GM10248 (cell line): ENCODE measurements at places on chromosomes 7 and 10.

GRCh38 chr7:96992192-96993005 lies 13.0 kb upstream of the DLX6 start:
- DNase-seq = no peak

DNA sequence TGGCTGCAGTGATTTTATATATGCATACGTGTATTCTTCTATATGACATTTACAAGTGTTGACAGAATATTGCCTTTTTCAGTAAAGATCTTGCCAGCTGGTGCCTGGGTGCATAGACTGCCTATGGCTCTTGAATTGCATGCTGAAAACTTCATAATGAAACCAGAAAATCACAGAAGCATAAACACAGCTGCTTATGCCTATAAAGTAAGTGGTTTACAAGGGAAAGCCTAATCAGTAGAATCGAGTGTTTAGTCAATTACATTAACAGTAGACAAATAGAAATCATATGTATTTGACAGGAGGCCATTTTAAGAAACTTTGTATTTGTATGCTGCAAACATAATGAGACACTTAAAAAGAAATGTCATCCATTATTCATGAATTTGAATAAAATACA lies 82.5 kb downstream of the TMEM168 start:
- no peak for DNase-seq

DNA sequence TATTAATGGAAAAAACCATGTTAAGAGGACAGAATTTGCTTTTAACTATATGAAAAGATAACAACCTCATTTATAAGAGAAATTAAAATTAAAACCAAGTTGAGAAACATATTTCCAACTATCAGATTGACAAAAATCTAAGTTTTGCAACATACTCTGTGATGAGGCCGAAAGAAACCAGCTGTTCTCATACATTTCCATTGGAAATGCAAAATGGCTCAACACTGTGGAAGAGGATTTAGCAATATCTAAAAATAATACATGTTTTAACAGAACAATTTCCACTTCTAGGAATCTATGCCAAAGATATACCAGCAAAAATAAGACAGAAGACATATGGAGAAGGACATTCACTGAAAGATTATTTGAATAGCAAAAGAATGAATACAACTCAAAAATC lies 268.8 kb downstream of the DYNC1I1 start:
- no peak for DNase-seq

DNA sequence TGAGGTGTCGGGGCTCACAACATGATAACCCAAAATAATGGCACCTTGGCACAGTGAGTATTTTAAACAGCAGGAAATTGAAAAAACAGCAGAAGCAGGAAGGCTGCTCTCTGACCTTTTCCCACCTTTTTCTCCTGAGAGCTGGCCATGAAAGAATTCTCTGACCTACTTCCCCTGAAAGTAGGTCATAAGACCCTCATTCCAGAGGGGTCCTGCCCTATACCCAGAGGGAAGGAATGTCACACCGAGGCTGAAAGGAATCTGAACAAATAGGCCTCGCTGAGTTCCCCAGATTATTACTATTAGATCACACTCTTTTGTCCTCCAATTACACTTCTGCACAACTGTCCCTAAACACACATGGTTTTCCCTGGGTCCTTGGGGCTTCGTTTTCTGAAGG lies 18.8 kb downstream of the CPVL start:
- no peak for DNase-seq

- no peak for DNase-seq
These were observed 171.6 kb downstream of the CCDC3 start for GRCh38 chr10:12829831-12830390.

- no peak for DNase-seq
These were observed 20.0 kb downstream of the GSDME start for GRCh38 chr7:24737281-24737680.

DNA sequence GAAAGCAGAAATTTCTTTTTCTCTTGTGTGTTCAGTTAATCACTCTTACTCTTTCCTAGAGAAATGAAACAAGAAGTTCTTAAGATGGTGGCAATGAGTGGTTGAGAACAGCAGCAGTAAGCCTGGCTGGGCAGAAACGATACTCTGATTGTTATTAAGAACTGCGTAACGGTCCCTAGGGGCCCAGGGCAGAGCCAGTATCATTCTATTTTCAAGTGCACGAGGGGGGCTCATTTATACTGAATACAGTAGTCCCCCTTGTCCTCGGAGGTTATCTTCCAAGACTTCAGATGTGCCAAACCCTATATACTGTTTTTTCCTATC lies 64.9 kb downstream of the EEPD1 start:
- no peak for DNase-seq

DNA sequence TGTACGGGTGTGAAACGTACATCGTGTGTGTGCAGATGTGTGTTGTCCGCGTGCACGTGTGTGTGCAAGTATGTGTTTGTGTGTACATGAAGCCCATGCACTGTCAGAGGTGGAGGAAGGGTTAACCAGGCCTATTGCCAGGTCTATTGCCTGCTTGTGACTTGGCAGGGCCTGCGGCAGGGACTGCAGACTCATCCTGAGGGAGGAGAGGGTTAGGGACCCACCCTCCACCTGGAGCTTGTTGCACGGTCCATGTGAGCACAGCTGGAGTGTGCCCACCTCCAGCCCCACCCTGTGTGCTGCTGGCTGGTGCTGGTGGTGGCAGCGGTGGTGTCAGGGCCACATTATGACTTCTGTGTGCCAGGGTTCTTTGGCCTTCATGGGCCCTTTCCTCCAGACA lies 7.1 kb upstream of the AQP1 start:
- DNase-seq = no peak

- DNase-seq = no peak
These were observed 99.0 kb downstream of the AOAH start for GRCh38 chr7:36625247-36625646.

DNA sequence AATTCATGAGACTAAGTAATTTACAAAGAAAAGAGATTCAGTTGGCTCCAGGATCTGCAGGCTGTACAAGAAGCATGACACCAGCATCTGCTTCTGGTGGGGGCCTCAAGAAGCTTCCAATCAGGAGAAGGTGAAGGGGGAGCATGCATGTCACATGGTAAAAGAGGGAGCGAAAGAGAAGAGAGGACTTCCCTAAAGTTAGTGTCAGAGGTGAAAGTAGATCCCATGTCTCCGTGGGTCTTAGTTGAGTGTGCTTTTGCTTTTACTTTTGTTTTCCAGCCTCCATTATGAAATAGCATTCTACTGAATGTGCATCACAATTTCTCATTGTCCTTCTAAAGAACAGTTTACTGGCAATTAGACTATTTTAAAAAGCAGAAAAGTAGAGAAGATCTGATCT lies 213.6 kb upstream of the FZD1 start:
- peak; percentile 23 for DNase-seq

DNA sequence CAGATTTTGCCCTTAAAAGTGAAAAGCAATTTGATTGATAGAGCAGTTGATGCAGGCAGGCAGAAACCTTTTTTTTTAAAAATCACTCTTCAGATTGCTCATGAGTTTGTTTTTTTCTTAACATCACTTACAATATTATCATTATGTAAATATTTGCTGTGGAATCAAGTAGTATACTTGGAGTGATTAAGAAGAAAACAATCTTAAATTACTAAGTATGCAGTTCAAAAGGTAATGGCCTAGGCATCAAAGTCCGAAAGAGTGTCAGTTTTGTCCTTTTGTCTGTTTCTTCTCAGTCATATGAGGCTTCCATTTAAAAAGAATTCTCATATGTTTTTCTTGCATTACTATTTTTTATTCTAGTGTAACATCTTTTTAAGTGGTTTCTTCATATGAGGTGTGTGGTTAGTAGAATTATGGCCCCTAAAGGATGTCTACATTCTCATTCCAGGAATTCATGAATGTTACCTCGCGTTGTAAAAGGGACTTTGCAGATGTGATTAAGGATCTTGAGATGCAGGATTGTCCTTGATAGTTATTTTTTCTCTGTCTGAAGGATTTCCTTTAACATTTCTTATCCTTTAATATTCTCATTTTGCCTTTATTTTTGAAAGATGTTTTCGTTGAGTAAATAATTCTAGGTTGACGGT lies 44.0 kb downstream of the BICC1 start:
- no peak for DNase-seq

DNA sequence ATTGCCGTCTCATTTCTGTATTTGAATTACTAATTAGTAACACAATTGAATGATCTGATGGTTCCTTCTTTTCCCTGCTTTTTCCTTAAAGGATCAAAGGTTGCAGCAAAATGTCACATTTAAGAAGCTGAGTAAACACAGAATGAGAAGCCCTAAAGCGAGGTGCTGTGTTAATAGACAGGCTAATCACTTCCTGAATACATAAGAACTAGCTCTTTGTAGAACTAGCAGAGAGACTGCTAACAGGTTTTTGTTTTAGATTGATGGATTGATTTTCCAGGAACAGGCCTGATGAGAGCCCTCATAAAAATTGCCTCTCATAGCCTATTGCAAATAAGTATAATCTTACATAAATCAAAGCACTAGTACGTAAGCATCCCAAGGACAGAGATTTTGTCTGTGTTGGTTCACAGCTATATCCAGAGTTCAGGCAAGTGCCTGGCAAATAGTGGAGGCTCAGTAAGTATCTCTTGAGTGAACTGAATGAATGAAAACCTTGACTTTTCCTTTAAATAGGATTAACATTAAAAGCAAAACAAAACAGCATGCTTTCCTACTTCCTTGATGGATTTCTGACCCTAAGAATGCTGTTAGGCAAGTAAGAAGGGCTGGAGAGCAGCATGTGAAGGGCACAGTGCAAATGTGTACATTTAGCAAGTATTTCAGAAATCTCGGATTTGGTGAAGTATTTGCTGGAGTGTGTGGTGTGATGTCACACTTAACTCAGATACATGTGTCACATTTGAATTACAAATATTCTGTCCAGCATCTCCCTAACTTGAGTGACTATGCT lies 3.3 kb downstream of the TMEM229A start:
- DNase-seq = no peak

GRCh38 chr7:51236470-51237132 lies 80.0 kb downstream of the COBL start:
- DNase-seq = no peak

- no peak for DNase-seq
These were observed 79.1 kb downstream of the PRTFDC1 start for GRCh38 chr10:24873281-24873683.

DNA sequence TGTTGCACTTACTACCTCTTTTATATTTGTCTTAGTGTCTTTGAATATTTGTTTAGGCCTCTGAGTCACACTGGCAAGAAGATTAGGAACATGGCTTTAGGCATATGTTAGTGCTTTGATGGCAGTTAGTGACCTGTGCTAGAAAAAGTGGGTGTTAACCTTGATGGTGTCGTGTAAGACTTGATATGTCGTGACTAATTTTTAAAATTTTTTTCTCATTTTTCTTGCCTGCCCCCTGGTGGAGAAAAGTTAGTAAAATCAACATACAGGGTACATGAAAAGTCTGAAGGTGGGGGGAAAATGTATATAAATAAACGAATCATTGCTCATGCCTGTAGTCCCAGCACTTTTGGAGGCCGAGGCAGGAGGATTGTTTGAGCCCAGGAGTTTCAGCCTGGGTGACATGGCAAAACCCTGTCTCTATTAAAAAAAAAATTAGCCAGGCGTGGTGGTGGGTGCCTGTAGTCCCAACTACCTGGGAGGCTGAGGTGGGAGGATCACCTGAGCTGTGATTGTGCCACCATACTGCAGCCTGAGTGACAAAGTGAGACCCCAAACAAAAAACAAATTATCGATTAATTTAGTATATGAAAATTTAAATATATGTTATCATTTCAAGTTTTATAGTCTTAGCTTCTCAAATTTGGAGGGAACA lies 44.6 kb downstream of the TAX1BP1 start:
- peak; percentile 13 for DNase-seq

DNA sequence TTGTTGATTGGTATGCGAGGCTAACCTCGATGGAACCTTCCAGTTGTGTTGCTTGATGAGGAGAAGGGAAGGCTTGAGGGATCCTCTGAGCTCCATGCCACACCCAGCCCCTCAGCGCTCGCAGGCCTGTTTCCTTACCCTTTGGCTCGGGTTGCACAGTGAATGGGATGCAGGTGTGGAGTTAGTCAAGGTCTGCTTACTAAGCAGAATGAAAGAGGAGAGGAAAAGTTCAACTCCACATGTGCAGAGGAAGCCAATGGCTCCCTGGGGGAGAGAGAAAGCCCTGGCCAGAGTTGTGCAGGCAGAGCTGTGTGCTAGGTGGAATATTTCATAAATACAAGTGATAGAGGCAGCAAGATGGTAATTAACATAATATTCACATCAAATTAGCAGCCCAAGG lies 85.5 kb downstream of the JCAD start:
- DNase-seq = no peak

DNA sequence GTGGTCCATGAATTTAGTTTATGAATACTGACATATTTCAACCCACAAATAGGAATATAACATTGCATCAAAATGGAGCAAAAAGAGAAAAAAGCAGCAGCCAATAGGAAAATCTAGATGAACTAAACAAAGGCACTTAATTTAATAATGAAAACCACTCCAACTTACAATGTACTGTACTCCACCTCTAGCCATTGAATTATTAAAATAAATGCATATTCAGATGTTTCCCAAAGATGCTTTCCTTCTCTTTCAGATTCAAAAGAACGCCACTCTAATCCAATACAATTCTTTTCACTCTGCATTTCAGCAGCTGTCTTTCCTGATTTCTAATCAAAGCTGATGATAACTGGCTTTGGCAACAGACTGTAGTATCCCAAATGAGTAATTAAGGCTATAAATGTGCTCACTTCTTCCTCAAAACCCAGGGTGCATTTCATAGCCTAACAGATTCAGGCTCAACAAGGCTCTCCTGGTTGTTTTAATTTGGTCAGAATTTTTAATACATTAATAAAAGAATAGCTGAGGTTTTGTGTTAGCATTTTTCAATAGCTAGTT lies 577.1 kb downstream of the PARD3 start:
- DNase-seq = no peak

DNA sequence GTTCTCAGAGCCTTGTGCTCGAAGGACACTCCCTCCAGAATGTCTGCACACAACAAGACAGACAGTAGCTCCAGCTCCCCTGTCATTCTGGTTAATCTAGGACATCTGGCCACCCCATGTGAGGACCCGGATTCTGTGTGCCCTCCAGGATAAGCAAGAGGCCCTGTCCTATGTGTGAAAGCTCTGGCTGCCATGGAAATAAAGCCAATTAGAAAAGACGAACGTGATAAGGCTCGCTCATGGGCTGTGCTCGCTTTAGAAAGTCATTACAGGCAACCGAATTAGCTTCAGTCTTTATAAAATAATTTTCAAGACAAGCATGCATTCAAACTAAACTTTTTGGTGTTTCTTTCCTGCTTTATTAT lies 263.4 kb downstream of the INHBA start:
- no peak for DNase-seq

GRCh38 chr10:94115725-94116124 lies 122.0 kb downstream of the PLCE1 start:
- DNase-seq = no peak

GRCh38 chr7:142231716-142232115 lies 26.1 kb downstream of the PRSS58 start:
- no peak for DNase-seq

- no peak for DNase-seq
These were observed 3.5 kb upstream of the ADIRF start for GRCh38 chr10:86964847-86965190.

GRCh38 chr10:71526653-71527052 lies 129.9 kb downstream of the CDH23 start:
- DNase-seq = no peak
